Colonic mucosa (tissue), 4 donors: ENCODE measurements at places on chromosomes 1 and 21.
A peak's percentile ranks its signal among the peaks of the same experiment; 100 is the strongest.

- no peak for DNase-seq
Measured at GRCh38 chr1:167118188-167118587, 24.3 kb downstream of the STYXL2 start.

DNA sequence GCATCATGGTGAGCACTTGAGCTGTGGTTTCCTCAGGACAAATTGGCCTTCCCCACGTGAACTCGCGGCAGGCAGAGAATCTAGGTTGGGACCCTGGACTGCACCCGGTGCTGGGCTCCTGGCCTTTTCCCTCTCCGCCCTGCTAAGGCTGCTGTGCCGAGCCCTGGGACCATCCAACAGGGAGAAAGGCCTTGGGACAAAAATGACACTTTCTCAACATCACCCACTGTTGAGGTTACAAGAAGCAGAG is 9.2 kb upstream of the UMODL1 start:
- DNase-seq, result no peak

- DNase-seq, result peak; percentile 73
Measured at GRCh38 chr1:229753764-229754551, 127.9 kb downstream of the URB2 start.

DNA sequence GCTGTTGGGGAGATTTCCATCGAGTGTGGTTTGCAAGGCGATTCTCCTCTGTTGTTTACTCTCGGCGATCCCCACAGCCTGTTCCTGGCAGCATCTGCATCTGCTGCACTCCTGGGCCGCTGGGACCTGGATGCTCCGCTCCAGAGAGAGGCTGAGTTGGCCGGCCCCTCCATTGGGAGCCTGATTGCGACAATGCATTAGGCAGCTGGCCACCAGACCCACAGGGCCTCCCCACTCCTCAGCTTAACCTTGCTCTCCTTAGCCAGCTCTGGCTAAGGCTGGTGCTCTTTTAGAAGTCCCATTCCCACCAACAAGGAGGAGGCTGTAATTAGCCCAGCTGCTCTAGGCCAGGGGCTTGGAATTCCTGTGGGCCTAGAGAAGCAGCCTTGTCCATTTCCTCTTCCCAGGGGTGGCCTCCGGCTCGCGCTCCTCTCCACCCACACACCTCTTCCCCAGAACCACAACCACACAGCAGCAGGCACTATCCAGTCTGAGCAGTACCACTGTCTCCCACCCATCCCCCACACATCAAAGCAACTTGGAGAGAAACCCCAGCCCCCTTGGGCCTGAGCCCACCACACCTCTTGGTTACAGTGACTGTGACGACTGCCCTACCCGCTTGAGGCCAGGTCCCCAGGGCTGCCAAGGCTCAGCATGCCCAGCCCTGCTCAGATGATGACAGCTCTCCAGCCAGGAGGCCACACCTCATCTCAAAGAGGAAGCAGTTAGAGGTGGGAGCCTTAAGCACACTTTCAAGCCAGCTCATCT is 193.8 kb upstream of the EDN2 start:
- DNase-seq, result no peak

DNA sequence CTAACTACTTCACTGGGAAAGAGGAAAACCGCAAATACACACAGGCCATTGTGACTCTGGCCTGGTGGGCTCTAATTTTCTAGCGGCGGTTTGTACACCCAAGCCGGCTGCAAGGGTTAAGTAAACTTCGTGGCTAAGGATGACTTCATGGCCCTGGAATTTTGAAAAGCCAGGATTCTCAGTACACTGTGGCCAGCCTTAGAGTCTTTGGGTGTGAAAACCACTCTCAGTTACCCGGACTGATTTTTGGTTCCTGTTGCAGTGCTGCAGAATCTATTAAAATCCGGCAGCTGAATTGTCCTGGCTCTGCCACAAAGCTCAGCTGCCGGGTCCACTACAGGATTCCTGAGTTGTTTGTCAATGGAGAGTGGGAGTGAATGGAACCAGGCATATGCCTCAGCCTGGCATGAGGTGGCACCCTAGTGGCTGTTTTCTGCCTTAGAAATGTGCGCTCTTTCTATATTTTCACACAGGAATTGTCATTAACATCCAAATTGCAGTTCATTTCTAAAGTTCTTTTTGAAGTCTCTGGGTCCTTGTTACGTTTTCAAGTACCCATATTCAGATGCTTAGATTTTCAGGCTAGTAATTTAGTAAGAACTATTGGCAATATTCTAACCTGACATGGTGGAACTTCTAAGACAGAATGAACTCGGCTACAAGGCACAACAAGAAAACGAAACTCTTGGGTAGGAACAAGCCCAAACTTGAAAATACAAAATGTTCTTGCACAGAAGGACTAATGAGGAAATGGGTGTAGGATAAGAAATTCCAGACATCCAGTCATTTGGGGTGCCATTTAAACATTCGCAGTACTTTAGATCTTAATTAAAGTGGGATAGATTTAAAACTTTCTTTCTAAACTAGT is 255.9 kb downstream of the NFIA start:
- DNase-seq, result peak; percentile 64

- no peak for DNase-seq
Measured at GRCh38 chr1:94660994-94661393, 119.4 kb upstream of the F3 start.

GRCh38 chr1:94544706-94545490 is 3.3 kb upstream of the F3 start:
- DNase-seq, result no peak

DNA sequence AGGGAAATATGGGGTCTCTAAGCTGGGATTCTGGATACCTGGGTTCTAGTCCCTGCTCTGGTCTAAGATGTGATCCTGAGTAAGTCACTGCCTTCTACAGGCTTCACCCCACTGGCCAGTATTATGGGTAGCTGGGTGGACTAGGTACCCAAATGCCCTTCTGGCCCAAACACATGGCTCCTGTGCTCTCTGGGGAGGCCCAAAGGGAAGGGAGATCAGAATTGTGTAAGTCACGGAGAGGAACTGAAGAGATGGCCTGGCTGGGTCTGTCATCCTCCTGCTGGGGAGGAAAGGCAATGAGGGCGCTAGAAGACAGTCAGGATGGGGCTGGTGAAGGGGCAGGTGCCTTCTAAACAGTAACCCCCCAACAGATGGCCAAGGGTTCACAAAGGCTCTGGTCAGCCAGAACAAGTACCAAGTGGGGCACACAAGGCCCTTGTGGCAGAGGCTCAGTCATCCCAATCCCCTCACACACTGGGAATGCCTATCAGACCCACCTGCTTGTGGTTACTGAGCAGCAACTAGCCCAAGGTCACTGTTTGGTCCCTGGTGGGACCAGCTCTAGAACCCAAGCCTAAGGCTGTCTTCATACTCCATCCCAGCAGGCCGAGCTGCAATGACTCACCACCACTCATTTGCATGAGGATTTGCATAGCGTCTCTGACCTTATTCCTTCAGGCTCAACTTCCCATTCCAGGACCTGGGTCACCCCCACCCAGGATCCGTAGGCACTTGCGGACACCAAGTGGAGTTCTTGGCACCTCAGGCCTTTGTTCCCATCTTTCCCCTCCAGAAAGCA is 9.2 kb downstream of the MEF2D start:
- DNase-seq, result no peak

DNA sequence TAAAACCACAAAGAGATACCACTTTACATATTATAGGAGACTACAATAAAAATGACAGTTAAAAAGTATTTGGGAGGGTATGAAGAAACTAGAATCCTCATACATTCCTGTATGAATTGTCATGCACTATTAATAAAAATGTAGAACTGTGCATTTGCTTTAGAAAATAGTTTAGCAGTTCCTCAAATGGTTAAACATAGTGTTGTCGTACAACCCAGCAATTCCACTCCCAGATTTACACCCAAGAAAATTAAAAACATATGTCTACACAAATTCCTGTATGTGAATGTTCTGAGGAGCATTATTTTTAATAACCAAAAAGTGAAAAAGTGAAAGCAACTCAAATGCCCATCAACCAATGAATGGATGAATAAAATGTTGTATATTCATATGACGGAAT is 23.1 kb upstream of the PDE4B start:
- DNase-seq, result no peak

GRCh38 chr1:55035904-55036303 is 3.4 kb upstream of the PCSK9 start:
- DNase-seq, result no peak

- no peak for DNase-seq
Measured at GRCh38 chr1:244173240-244173639, 122.2 kb downstream of the ZBTB18 start.

GRCh38 chr1:23980728-23981070 is 572 bp upstream of the SRSF10 start:
- peak; percentile 44 for DNase-seq

- no peak for DNase-seq
Measured at GRCh38 chr1:209063767-209064659, 519.5 kb upstream of the CAMK1G start.

DNA sequence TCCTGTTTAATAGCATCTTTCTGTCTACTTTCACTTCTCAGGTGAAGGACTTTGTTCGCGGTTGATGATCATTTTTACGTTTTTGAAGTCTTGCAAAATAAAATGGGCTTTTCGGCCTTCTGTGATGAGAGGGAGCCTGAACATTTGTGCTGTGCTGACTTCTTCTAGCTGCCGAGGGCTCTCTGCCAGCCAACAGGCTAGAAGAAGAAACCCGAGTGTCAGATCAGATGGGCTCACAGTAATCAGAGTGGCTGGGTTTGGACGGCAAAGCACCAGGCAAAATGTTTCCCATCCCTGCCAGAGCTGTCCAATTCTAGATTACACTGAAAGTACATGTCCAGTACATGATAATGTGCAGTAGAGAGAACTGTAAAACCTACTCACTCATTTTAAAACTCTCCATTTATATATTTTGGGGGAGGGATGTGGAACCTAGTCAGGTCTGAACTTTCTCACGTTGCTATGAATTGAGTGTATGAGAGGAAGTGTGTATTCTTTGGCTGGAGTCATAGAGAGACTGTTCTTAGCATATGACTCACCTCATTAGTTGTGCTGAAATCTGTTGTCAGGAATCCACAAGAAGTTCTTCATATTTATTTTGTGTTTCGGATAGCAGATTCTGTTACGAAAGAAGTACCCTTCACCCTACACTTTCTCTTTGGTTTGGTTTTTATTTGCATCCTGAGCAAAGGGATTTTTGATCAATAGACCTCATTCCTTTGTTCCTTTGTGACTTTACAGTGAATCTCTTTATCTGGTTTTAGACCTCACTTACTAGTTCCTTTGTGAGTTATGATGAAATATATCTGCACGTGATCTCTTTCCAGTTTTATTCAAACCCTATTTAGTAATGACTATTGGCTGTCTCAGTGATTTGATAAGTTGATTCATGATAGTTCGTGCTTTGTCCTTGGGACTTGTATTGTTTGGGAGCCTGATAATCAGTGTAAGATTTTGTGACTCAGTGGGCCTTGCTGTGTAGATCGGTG is 4.8 kb downstream of the ATP1A1 start:
- peak; percentile 58 for DNase-seq

DNA sequence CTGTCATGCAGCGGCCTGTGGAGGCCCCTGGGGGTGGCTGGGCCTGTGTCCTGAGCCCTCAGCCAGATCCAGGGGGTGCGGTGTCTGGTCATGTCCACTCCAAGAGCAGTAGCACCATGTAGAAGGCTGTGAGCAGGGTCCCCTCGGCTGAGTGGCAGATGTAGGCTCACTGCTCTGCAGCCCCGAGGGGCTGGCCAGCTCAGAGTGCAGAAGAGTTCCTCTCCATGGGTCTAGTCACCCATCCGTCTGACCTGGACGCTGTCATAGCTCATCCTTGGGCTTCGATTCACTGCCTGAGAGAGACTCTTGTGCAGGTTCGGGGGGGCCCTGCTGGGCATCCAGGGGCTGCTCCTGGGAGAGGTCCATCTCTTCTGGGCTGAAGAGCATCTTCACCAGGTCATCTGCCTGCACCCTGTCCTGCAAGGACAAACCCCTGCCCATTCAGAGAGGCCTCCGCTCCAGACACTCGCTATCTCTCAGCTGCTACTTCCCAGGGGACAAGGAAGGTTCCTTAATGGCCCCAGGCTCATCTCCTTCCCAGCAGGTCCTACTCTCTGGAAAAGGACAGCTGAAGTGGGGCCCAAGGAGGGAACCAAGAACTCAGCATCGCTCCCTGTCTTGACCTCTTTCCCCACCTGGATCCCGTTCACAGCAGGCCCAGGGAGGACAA is 6.5 kb upstream of the CLDN19 start:
- no peak for DNase-seq

DNA sequence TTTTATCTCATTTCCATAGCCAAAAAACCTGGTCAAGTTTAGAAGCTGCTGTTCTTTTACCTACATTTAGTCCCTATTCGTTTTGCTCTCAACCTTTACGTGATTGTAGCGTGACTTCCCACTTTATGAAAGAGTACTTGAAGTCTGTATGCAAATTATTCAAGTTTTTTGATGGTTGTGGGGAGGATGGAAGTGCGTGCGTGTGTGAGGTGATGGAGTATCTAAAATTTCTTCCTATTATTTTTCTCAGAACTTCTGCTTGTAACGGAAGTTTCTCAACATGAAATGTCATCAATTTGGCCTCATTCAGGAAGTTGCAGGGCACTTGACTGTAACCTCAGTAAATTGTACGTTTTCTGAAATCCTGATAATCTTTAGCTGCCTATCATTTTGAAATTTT is 64.0 kb downstream of the SAMSN1 start:
- no peak for DNase-seq

DNA sequence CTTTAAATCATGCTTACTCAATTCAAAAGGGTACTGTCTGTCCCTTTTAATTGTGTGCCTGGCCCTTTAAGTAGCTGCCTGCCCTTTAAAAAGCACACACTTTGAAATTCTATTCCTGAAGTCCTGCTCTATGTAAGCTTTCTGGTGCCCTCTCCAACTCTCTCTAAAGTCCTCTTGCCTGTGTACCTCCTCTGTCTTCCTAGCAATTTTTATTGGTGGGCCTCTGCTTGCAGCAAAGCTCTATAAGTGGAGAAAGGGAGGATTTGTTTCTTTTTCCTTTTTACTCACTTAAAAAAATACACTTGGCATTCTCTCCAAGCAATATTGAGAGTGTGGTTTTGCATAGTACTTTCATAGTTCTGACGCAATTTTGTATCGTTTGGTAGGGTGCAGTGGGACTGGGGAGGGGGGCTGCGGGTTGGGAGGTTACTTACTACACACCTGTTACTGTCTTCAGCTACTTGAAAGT is 135.4 kb downstream of the LMO4 start:
- no peak for DNase-seq

GRCh38 chr1:66464802-66465201 is 69.2 kb upstream of the SGIP1 start:
- no peak for DNase-seq

DNA sequence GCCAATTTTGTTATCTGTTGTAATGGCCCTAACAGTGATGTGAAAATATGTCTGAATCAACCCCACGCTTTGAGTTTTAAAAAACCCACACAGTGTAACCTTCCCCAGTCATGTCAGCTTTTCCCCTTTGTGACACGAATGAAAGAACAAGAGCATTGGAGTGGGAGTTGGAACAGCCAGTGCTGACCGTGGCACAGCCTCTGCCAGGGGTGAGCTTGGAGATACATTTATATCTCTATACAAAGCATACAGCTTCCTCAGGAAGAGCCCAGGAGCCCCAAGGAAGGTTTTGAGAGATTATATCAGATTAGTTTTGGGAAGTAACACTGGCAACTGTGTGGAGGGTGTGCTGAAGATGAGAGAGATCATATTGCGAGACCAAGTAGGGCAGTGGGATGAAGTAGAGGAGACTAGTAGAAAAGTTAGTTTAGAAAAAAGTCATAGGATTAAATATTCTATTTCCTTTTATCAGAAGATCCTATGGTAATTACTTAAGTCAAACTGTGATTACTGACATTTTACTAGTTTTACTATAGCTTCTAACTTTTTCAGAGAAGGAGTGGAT is 15.9 kb downstream of the LRRC8B start:
- no peak for DNase-seq

GRCh38 chr1:51907079-51907702 is 28.7 kb upstream of the NRDC start:
- no peak for DNase-seq

GRCh38 chr21:41478319-41479177 is 29.4 kb downstream of the TMPRSS2 start:
- peak; percentile 69 for DNase-seq
